Activated CD4-positive, alpha-beta T cell treated with anti-CD3 and anti-CD28 coated beads, Interleukin-2, amount 10 ng/mL, durations not matched to agents 7 days and 5 days (primary cell): ENCODE measurements at places on chromosomes 1 and 21. TPM values are rescaled to one million over a fixed set of nuclear protein-coding genes. Genes with fewer than 3 reads are reported as not detected.

GRCh38 chr1:229655781-229656180, 29.7 kb downstream of the URB2 start:
- H3K4me1 ChIP-seq = peaks cover 6% of the 10 kb centered on the region
- H3K4me3 ChIP-seq = no peak overlapping the region
- peaks cover 43% of the 10 kb centered on the region for H3K36me3 ChIP-seq
- DNase-seq = no peak
- H3K27me3 ChIP-seq = no peaks in the 10 kb centered on the region
- no peak overlapping the region for H3K27ac ChIP-seq

DNA sequence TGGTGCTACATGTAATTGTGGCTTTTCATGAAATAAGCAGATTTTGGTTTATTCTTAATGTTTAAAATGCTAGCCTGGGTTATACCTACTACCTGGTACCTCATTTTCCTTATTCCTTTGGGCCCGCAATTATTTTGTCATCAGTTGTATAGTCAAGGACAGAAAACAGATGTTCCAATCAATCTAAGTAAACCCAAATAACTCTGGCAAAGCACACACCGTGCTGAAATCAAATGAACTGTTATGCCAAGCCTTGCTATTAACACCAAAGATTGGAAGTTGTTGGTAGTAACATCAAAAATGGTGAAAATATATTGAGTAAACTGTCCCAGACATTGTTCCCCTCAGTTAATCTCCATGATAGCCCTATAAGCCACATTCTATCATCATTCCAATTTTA, 248.9 kb downstream of the FGGY start:
- no peak overlapping the region for H3K27ac ChIP-seq
- H3K4me3 ChIP-seq = no peak overlapping the region
- H3K27me3 ChIP-seq = no peaks in the 10 kb centered on the region
- no peaks in the 10 kb centered on the region for H3K36me3 ChIP-seq
- H3K4me1 ChIP-seq = peaks cover 10% of the 10 kb centered on the region

- H3K4me1 ChIP-seq = no peaks in the 10 kb centered on the region
- H3K27ac ChIP-seq = no peak overlapping the region
- DNase-seq = no peak
- H3K36me3 ChIP-seq = no peaks in the 10 kb centered on the region
- H3K27me3 ChIP-seq = no peaks in the 10 kb centered on the region
Observed at GRCh38 chr1:178142806-178143205, 48.9 kb downstream of the RASAL2 start.

DNA sequence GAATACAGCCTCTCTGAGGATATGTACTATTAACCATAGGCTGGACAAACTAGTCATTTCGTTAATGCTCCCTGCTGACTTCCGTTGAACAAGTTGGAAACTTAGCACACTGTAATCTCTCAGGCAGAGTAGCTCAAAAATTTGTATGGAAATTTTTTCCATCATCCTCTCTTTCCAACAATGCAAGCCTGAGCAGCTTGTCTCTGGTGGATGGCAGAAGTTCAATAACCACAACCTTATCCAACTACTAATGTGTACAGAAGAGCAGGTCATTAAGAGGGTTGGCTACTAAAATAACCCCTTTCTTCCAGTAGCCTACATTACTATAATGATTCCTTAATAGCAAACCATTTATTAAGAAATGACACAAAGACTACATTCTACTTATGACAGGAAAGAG, 262.3 kb downstream of the NFIA start:
- no peaks in the 10 kb centered on the region for H3K4me1 ChIP-seq
- peaks cover 3% of the 10 kb centered on the region for H3K27me3 ChIP-seq
- H3K36me3 ChIP-seq = peaks cover 3% of the 10 kb centered on the region
- DNase-seq = no peak

SMIM11 gene
- 21.1 TPM for total RNA-seq

- peaks cover 6% of the 10 kb centered on the region for H3K27me3 ChIP-seq
- no peaks in the 10 kb centered on the region for H3K4me1 ChIP-seq
- H3K36me3 ChIP-seq = no peaks in the 10 kb centered on the region
- no peak overlapping the region for H3K27ac ChIP-seq
- no peak for DNase-seq
Observed at GRCh38 chr1:175536921-175537320, 206.5 kb downstream of the TNR start.

GRCh38 chr1:183886853-183887252, 81.9 kb downstream of the RGL1 start:
- H3K36me3 ChIP-seq = peaks cover 4% of the 10 kb centered on the region
- no peak overlapping the region for H3K27ac ChIP-seq
- no peak overlapping the region for H3K4me3 ChIP-seq
- no peaks in the 10 kb centered on the region for H3K27me3 ChIP-seq

DNA sequence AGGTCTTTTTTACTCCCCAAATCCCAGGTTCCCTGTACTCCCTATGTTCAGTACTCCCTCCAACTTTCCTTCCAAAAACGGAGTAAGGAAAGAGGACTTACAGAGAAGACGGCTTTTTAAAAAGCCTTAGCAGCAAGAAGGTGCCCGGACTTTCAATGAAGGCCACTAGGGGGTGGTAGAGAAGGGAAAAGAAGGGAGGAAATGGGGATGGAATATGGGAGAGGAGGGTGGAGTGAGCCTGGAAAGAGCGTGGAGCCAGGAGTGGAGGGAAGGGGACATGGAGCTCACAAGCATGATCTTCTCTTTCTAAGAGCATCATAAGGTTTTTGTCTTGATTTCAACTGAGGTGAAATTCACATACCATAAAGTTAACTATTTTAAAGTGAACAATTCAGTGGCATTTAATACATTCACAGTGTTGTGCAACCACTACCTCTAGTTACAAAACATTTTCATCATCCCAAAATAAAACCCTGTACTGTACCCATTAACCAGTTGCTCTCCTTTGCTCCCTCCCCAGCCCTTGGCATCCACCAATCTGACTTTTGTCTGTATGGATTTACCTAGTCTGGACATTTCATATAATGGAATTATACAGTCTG, 129.9 kb downstream of the ZNF281 start:
- no peaks in the 10 kb centered on the region for H3K36me3 ChIP-seq
- DNase-seq = peak; percentile 37
- peaks cover 2% of the 10 kb centered on the region for H3K27me3 ChIP-seq

FLG gene
- total RNA-seq = not detected

G0S2 gene
- total RNA-seq = 0.56 TPM

DNA sequence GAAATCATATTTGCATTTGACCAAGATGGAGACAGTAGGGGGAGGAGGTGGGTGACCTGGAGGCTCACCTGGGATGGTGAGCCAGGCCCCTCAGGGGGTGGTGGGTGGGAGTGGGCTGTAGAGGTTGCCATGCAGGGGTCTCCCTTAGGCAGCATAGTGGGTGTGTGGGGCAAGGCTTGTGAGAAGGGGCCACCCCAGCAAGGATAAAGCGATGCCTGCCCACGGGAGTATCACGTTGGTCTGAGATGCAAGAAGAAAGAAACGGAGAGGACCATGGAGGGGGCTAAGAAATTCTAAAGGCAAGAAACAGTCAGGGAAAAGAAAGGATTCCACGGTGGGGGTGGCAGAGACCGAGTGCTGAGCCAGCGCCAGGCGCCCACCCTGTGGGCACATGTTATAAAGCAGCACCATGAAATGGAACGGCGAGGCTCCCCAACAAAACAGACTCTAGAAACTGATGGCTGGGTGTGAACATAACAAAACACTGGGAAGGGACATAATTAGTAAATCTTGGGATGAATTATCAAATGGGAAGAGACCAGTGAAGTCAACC, 11.7 kb upstream of the C2CD2 start:
- H3K27me3 ChIP-seq = peaks cover 21% of the 10 kb centered on the region
- no peak overlapping the region for H3K4me3 ChIP-seq
- DNase-seq = no peak

- H3K4me1 ChIP-seq = no peaks in the 10 kb centered on the region
- no peak overlapping the region for H3K4me3 ChIP-seq
- peaks cover 5% of the 10 kb centered on the region for H3K27me3 ChIP-seq
- H3K36me3 ChIP-seq = no peaks in the 10 kb centered on the region
- no peak for DNase-seq
Observed at GRCh38 chr21:33884376-33885171, 31.0 kb downstream of the ATP5PO start.

GRCh38 chr21:27248814-27249213, 281.9 kb upstream of the ADAMTS5 start:
- H3K36me3 ChIP-seq = no peaks in the 10 kb centered on the region
- H3K4me3 ChIP-seq = no peak overlapping the region
- H3K4me1 ChIP-seq = no peaks in the 10 kb centered on the region
- no peak for DNase-seq
